ENCODE measurements at places on chromosomes 2 and 18. TPM values are rescaled to one million over a fixed set of nuclear protein-coding genes. Genes with fewer than 3 reads are reported as not detected.

The PLB1 gene
- under 0.01 TPM for total RNA-seq

The TMEM198 gene
- total RNA-seq: 5.4 TPM

The FIGN gene
- total RNA-seq: 0.36 TPM

The KCNE4 gene
- total RNA-seq: 10.7 TPM

The MDH1 gene
- total RNA-seq: 139 TPM

The UBXN2A gene
- total RNA-seq: 10.1 TPM

The COL4A4 gene
- 45.2 TPM for total RNA-seq

The SERPINB10 gene
- not detected for total RNA-seq

The VIT gene
- 0.36 TPM for total RNA-seq
